ENCODE measurements at places on chromosomes 5 and 9.

GRCh38 chr5:4758996-4759395, 381.1 kb upstream of the ADAMTS16 start:
- no peak for DNase-seq

GRCh38 chr5:173727839-173728778, 111.7 kb upstream of the BOD1 start:
- no peak for DNase-seq

DNA sequence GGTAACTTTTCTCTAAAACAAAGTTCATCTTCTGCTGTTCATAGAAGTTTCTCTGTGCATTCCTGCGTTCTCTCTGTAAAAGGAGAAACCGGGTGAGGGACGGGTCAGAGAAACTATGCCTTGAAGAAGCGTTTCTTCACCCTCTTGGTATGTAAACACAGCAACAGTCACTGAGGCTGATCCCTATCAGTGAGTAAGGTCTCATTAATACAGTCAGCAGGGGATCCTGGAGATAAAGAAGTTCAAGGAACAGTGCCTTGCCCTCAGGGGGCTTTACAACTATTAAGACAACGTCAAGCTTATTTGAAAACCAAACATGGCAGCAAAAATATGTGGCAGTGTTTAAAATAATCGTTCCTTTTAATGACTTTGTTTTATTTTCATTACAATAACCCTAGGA, 202.9 kb upstream of the IL12B start:
- DNase-seq = no peak

DNA sequence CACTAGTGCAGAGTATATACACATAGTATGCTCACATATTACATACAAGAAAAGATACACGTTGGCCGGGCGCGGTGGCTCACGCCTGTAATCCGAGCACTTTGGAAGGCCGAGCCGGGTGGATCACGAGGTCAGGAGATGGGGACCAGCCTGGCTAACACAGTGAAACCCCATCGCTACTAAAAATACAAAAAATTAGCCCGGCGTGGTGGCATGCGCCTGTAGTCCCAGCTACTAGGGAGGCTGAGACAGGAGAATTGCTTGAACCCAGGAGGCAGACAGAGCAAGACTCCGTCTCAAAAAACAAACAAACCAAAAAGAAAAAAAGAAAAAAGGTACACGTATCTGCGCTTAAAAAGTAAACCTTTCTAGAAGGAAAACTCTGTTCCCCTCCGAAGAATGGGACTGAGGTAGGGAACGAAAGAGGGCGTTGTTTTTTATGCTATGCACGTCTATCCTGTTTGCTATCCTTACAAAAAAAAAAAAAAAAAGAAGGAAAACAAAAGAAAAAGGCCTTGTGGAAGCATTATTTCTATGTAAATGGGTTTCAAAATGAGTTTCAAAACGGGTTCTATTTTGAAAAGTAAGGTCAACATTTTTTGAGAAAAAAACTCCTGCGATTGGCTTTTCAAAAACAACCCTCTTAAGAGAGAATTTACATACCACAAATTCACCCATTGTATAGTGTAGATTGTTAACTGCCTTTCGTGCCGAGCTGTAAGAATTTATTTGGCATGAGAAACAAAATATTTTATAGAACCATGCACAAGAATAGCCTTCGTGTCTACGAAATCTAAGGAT, 1.2 kb downstream of the AK3 start:
- DNase-seq = no peak

GRCh38 chr5:14432931-14433589, 148.5 kb upstream of the OTULINL start:
- DNase-seq = no peak

DNA sequence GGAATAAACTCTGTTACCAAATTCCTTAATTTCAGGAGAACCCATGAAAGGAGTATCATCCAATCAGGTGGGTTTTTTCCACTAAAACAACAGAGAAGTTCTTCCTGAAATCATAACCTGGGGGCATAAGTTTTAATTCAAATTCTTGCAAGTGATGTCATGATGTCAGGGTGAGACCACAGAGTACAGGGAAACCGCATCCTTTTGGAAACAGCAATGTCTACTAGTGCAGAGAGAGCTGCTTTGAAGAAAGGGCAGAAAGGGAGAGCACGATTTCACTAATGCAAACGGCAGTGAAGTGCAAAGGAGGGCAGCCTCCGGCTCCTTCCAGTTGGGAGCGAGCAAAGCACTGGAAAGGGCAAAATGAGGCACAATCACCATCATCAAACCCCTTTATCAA, 20.6 kb upstream of the CMBL start:
- DNase-seq = no peak

DNA sequence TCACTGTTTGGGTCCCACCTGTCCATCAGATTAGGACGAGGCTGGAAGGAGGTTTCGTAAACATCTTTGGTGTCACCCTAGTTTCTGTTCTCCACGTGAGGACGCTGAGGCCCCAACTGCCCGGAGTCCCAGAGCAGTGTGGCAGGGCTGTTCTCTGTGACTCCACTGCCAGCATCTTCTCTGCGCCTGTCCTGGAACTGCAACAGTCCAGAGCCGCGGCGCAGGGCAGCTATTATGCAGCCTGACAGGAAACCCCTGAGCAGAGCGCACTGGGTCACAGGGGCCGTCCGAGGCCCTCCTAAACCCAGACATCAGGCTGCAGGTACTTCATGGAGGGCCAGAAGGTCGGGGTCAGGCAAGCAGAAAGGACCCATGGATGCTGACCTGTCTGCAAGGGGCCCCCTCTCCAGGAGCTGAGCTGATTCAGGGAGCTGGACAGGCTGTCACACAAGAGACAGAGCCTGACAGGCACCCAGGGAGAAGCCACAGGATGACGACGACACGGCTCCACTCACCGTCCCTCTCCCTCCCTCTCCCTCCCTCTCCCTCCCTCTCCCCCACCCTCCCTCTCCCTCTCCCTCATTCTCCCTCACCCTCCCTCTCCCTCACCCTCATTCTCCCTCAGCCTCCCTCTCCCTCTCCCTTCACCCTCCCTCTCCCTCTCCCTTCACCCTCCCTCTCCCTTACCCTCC, 31.7 kb downstream of the DBH start:
- DNase-seq = no peak
